Stimulated activated CD8-positive, alpha-beta memory T cell treated with anti-CD3 and anti-CD28 coated beads, Interleukin-7, amount 100 ng/mL, for 4 hours (primary cell): ENCODE measurements at places on chromosomes 16 and 17.

DNA sequence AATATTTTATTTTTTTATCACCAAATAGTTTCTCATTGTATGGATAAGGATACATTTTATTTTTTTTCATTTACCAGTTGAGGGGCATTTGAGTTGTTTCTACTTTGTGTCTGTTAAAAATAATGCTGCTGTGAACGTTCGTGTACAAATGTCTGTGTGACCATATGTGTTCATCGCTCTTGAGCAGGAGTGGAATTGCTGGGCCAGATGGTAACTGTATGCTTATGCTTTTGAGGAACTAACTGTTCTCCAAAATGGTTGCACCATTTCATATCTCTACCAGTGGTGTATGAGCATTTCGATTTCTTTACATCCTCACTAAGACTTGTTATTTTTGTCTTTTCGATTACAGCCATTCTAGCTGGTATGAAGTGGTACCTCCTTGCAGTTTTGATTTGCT, 212.5 kb upstream of the N4BP1 start:
- DNase-seq, result no peak

DNA sequence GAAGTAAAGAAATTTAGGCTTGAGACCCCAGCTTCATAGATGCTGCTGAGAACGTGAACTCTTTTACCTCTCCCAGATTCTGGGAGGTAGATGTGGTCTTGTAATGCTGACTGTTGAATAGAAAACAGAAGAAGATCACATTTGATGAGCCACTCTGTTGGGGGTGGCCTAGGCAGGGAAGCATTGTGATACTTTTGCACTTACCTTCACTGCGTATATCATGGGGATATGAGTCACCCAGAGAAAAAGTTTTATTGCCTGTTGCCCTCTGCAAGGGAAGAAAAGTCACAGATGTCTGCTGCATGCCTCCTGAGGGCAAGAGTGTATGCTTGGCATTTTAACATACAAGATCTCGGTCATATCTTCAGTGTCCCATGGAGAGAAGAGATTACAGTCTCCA, 365.4 kb downstream of the SNX29 start:
- DNase-seq, result no peak

DNA sequence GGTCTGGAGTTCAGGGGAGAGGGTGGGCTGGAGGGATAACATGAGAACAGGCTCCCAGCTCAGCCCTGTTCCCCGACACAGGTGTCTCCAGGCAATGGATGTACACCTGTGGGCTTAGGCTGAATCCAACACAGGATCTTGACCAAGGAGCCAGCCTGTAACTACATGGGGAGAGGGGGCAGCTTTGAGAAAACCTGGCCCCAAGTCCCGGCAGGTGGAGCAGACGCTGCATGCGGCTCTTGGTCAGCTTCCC, 73.3 kb upstream of the TOB1 start:
- no peak for DNase-seq

GRCh38 chr17:18318117-18318516, 3.0 kb downstream of the SMCR8 start:
- no peak for DNase-seq

DNA sequence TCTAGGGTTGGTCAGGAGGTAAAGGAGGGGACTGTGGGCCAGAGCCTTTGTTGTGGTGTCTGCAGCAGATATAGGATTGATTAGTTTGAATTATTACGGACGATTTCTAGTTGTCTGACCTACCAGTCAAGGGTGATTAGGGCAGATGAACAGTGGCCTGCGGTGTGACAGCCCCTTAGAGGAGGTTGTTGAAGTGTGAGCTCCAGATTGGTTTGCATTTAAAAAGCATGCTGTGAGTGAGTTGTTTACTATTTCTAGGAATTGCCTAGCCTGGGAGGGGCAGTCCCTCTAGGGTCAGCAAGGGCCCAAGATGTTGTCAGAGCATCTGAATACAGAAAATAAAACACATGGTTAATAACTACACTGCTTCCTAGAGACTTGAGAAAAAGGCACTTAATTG, 108.8 kb downstream of the ARHGAP44 start:
- no peak for DNase-seq

- no peak for DNase-seq
These were observed 23.6 kb downstream of the CIBAR2 start for GRCh38 chr16:85088570-85089199.

DNA sequence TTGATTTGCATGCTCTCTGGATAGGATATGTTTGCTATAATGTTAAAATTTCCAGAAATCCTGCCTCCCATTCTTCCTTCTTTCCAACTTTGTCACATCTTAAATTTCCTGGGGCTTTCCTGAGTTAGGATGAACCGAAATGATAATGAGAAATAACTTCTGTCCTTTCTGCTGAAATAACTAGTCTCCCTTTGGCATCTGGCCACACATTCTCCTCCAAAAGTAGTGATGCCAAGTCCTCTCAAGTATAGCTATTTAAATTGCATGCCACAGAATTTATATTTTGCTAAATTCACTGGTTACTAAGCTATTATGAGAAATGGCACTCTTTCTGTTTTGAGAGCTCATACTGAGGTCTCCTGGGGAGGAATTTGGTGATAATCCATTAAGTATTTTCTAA, 30.6 kb downstream of the FAM20A start:
- DNase-seq, result no peak

GRCh38 chr17:81200695-81201580, 21.8 kb downstream of the CEP131 start:
- no peak for DNase-seq

DNA sequence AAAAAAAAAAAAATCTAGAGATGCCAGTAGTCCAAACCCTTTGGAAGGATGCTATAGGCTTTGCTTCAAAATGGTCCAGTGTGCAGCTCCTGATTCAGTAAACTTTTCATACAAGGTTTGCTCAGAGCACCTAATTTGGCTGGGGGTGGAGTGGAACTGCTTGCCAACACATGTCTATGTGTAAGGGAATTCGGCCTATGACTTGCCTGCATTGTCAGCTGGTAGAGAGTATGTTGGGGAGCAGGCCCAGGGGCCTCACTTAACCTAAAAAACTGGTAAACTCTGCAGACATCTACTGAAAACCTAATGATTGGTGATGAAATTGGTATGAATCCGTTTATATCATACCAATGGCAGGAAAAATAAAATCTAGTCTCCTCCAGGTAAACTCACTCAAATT, 1.5 kb upstream of the MFSD6L start:
- DNase-seq, result no peak

DNA sequence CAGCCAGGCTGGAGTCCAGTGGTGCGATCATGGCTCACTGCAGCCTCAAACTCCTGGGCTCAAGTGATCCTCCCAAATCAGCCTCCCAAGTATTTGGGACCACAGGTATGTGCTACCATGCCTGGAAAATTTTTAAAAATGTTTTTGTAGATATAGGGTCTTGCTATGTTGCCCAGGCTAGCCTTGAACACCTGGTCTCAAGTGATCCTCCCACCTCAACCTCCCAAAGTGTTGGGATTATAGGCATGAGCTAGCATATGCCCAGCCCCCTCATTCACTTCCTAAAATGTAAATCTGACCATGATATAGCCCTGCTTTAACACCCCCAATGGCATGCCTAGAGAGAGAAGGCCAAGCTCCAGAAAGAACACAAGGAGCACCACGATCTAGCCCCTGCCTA, 98.6 kb downstream of the NDE1 start:
- no peak for DNase-seq

DNA sequence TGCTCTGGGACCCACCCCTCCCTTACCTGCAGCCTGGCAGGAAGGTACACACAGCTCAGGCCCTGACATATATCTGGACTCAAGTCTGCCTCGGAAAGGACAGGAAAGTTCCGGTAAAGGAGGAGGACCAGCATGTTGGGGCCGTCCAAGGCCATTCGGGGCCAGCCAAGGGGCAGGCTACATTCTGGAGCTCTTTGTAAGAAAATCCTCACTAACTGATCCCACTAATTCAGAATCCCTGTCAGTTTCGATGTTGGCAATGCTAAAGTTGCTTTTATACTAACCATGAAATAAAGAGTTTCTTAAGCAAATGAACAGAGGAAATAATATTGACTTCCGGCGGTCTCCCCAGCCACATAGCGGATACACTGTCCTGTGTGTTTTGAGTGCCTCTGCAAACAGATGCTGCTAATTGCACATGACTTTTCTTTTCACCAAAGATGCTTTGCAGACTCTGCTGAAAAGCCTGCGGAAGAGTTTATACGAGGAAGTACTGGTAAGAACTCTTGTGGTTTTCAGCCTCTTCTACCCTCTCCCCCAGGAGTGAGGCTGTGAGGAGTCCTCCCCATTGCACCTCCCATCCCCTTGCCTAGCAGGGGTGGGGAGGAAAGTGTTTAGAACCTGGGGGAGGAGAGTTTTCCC, 54.8 kb downstream of the PLXDC1 start:
- peak; percentile 2 for DNase-seq

GRCh38 chr16:77059446-77059845, 131.5 kb upstream of the MON1B start:
- DNase-seq, result no peak

GRCh38 chr16:76777721-76778465, 413.1 kb upstream of the MON1B start:
- no peak for DNase-seq

- peak; percentile 67 for DNase-seq
These were observed at the start of gene TANC2 for GRCh38 chr17:62965686-62966425. Gene TANC2, plus strand, starts transcription at chr17:62966235. Its CDS starts 43,325 bp downstream, at chr17:63009560.

DNA sequence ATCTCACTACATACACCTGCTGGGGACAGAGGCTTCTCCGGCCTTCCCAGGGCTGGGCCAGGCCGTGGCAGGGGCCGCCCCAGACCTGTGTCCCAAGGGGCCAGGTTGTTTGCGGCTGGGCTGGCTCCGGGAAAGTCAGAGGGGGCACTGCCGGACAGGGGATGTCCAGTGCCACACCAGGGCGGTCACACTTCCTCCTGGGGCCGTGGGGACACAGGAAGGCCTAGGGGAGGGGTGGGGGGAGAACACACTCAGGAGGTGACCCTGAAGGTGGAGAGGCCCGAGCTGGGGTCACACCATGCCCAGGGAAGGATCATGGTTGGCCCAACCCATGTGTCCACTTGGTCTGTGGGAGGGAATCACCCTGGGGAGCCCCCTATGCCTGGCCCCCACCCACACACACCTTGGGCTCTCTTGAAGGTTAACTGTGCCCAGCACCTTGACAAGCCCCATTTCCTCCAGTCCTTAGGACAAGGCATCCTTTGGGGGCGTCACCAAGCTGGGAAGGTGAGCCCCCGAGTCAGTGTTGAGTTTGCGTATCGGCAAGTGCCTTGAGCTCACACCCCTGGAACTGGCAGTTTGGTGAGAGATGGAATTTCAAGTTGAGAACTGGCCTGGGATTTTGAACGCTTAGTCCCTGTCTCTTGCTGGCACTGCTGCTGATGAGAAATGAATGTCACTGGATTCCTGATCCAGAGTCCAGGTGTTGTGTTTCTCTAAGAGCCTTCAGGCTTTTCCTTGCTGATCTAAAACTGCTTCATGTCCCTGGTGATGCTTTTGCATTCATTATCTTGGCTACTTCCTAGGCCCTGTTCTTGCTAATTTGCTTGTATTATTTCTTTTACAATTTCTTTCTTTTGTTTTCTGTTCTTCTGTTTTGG, 7.7 kb upstream of the ACTG1 start:
- no peak for DNase-seq

GRCh38 chr17:79565606-79566250, 45.1 kb downstream of the RBFOX3 start:
- no peak for DNase-seq

- no peak for DNase-seq
These were observed 78.9 kb downstream of the TRIM37 start for GRCh38 chr17:59027750-59028149.

DNA sequence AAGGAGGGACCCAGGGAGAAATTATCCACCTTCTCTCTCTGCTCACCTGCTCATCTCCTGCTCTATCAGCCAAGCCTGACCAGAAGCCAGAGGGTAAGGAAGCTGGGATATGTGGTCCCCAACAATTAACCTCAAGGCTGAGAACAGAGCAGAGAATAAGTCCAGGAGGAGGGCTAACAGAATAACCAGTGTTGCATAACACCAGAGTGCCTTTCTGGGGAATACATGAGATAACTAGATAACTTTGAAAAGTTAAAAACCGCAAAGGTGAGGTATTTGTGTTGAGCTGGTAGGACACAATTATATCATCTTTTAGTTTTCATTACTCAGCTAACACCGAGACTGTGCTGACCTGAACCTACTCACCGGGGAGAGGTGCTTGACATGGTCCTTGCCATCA, 180.8 kb downstream of the SALL1 start:
- no peak for DNase-seq

DNA sequence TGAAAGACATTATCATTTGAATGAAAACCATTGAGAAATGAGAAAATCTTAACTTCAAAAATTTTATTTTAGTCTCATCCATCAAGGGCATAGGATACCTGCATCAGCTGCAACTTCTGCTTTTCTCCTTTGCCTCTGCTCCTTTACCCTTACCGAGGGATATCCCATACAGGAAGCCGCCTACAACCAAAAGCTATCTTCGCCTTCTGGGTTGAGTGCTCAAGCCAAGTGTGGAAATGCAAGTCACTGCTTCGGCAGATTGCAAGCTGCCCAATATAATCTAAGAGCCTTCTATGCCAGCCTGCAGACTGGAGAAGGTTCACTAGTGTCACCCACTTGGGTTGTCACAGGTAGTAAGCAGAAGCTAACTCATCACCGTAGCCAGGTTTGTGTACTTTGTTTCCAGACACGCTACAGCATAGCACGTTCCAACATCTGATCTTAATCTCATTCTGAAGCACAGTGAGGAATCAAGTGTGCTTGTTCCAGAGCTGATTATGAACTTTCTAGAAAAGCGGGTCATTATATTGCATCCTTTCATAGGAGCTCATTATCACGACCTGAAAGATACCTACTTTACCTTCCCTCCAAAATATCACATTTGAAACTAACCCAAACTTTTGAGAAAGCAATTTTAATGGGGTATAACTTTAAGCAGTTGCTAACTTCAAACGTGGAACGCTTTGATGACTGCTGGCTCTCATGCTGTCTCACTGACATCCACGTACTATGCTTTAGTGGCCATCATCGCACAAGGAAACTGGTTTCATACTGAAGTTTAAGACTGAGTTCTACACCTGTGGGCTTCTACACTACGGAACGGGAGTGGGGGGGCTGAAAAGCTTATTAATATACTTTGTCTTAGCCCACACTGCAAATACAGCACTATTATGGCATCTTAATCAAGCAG, 8.0 kb upstream of the UNK start:
- no peak for DNase-seq

DNA sequence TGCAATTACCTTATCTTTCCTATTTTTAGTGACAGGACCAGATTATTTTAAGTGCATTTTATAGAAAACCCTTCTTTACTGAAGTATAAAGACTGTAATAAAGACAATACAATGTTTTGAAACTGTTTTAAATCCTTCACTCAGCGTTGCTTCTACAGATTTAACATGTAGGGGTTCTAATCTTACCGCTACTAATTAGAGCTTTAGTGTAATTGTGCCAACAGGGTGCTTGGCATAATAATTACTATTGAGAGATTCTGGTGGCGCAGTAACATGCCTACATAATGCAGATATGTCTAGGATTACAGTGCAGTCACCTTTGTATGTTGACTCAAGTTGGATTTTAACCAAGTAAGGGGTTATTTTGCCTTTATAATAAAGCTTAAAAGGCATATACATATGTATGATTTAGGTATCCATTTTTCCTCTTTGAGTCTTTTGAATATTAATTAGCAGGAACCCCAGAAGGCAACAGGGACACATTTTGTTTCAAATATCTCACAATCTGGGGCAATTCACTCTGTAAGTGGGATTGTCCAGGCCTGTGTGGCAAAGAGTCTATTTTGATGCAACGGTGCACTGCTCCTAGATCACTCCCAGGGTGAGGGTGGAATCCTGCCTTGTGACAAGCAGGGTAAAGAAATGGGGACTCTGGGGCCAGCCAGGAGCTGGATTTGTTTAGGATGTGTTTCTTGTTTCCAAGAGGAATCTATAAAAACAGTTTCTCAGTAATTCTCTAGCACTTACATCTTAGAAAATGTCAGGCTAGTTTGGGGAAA, 604.7 kb upstream of the SALL1 start:
- no peak for DNase-seq
